ENCODE measurements at places on chromosomes 12 and 14.

- DNase-seq, result no peak
Observed at GRCh38 chr12:57815177-57816000, 3.1 kb downstream of the AVIL start.

- no peak for DNase-seq
Observed at GRCh38 chr12:29054858-29055663, 94.0 kb upstream of the FAR2 start.

GRCh38 chr12:92010853-92011701 lies 134.6 kb downstream of the BTG1 start:
- no peak for DNase-seq

GRCh38 chr12:81798294-81798693 lies 39.1 kb upstream of the PPFIA2 start:
- DNase-seq, result no peak

GRCh38 chr14:95355422-95355821 lies 35.7 kb upstream of the CLMN start:
- DNase-seq, result no peak

GRCh38 chr14:89422181-89422951 lies 5.3 kb upstream of the FOXN3 start:
- DNase-seq, result no peak
